ENCODE measurements at places on chromosomes 7 and 10.

DNA sequence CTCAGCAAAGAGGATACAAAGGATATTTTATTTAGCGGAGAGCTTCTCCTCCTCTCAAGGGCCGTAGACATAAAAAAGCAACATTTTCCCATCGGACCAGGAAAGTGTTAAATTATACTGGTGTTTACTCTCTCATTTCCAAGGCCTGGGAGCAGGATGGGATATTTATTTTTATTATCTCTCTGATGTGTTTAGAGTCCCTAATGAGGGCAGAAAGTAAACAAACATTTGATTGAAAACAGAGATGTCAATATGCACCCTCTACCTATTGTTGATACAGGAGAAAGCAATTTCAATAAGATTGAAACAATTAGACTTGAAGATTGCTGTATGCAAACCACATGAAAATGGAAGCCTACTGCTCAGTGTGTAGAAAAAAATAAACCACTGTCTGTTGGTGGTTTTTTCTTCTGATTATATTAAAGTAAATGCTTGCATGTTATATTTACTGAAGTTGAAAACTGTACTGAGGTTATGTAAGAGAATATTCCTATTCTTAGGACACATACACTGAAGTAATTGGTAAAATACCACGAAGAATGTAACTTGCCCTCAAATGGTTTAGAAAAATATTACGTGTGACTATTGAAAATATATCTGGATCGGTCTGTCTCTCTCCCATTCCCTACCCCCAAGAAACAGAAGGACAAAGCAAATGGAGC lies 59.3 kb downstream of the ATXN7L1 start:
- DNase-seq: no peak

DNA sequence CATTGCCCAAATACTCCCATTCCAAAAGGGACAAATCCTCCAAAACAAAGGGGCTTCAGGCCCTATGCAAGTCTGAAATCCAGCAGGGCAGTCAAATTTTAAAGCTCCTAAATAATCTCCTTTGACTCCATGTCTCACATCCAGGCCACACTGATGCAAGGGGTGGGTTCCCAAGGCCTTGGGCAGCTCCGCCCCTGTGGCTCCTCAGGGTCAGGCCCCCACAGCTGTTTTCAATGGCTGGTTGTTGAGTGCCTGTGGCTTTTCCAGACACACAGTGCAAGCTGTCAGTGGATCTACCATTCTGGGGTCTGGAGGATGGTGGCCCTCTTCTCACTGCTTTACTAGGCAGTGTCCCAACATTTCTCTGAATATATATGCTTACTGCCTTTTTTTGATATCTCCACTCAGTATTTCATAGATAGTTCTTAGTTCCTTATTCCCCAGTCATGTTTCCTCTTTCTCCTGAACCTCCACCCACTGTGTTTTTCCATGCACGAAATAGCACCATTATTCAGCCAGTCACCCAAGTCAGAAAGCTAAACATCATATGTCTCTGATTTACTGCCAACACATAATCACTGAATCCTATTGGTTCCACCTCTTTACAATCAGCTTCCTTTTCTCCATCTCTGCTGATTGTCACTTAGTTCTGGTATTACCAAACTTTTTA lies 172.6 kb upstream of the CACNA2D1 start:
- no peak for DNase-seq

DNA sequence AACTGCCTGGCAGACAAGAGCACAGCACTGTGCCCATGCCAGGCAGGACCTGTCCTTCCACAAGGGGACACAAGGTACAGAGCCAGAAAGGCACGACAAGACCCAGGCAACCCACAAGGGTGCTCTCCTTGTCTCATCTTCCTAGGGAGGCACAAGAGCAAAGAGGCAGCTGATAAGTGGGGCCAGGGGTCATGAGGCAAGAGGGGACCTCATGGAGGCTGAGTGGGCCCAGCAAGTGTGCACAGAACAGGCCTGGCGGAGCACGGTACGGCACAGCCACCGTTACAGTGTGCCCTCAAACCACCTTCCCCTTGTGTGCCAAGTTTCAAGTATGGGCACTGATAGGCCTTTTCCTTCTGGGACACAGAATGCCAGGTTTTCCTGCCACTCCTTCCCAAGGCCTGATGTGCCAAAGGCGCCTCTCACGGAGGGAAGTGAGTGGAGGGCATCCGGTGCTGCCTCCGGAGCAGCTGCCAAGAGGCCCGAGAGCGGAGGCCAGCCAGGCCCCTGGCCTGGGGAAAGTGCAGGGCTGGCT lies 75.6 kb downstream of the FAM53B start:
- DNase-seq: no peak

DNA sequence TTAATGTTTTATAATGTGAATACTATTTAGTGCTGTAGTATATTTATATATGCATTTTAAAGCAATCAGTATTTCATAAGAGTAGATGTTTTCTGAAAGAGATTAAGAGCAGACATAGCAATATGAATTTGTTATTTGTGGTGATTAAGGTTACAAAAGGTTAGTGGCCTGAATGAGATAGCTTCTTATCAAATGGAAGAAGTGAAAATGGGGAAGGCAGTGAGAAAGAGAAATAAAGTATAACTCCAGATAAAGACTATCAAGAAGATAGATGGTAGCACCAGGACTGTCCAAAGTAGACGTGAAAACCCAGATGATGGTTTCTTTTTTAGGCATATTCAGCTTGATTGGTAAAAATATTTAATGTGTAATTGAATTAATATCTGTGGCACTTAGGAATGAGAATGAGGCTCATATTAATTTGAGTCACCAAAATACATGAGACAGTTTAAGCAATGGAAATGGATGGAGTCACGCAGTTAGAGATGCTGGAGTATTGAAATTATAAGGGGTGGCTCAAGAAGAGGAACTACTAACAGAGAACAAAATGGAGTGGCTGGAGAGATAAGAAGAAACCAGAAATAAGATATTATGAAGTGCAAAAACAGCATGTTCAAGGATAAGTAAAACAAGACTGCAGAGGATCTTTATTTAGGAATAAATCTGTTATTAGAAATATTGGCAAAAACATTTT lies 288.0 kb upstream of the SEMA3C start:
- DNase-seq: no peak

DNA sequence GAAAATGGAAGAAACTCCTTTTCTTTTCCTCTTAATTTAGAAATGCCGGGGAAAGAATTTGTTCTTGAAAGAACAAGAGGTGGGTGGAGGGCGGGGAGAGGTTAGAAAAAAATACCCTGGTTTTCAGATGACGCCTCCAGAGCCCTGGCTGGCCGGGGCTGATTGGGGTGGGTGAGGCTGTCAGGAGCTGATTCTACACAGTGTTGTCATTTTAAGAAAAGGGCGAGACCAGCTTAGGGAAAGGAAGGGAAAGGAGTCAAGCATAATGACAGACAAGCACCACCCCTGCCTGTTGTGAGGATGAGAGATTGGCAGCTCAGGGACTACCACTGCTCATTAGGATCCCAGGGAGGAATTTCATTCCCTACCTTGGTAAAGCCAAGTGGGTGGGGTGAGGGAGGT lies 9.9 kb upstream of the FAM180A start:
- no peak for DNase-seq

- no peak for DNase-seq
These were observed 65.9 kb downstream of the ALOX5 start for GRCh38 chr10:45439873-45440272.

DNA sequence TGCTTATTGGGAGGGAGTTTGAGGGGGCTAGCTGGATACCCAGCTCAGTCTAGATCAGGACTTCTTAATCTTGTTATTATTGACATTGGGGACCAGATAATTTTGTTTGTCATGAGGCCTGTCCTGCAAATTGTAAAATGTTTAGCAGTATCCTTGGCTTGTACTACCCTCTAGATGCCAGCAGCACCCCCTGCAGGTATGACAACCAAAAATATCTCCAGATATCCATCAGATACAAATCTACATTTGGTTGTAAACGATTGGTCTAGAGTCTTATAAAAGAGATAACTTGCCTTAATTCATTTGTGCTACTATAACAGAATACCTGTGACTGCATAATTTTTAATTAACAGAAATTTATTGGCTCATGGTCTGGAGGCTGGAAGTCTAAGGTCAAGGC lies 1232.2 kb downstream of the XPNPEP1 start:
- DNase-seq: no peak

- DNase-seq: no peak
These were observed 52.0 kb downstream of the BAIAP2L1 start for GRCh38 chr7:98348726-98349474.
